ENCODE measurements at places on chromosomes 16 and 17.

- no peak for DNase-seq
These were observed 43.5 kb downstream of the KNOP1 start for GRCh38 chr16:19674485-19674884.

- no peak for DNase-seq
These were observed 56.5 kb upstream of the ADORA2B start for GRCh38 chr17:15888436-15888835.

DNA sequence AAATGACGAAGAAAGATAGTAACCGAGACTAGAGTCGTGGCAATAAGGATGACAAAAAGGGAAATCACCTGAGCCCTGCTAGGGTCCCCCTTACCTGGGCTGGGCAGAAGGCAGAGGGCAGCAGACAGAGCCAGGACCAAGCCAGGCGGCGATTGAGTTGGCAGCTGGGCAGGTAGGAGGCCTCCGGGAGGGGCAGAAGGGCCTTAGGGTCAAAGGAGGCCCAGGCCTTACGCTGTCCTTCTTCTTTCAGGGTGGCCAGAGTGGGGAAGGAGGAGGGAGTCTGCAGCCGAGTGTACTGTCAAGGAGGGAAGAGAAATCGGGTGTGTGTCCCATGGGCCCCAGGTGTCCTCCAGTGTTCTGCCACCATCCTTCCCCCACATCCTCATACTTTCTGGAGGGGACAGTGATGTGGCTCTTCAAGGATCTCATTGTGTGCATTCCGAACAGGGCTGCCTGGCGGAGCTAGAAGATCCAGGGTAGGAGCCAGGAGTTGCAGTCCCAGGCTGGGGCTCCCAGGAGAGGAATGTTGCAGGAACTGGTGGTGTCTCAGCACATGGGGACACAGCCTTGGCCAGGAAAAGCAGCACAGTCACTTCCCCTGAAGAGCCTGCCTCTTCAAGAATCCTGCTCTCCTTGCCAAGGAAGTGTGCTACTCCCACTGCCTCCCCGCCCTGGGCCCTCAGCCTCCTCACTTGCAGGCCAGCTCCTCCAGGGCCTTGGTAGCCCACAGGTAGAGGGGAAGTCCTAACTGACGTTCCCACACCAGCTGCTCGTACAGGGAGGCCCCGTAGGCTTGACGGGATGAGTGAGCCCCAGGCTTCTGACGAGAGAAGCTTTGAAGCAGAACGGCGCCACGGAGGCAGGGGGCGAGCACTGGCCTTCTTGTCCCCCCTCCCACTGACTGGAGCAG is 13.2 kb downstream of the CTC1 start:
- no peak for DNase-seq

DNA sequence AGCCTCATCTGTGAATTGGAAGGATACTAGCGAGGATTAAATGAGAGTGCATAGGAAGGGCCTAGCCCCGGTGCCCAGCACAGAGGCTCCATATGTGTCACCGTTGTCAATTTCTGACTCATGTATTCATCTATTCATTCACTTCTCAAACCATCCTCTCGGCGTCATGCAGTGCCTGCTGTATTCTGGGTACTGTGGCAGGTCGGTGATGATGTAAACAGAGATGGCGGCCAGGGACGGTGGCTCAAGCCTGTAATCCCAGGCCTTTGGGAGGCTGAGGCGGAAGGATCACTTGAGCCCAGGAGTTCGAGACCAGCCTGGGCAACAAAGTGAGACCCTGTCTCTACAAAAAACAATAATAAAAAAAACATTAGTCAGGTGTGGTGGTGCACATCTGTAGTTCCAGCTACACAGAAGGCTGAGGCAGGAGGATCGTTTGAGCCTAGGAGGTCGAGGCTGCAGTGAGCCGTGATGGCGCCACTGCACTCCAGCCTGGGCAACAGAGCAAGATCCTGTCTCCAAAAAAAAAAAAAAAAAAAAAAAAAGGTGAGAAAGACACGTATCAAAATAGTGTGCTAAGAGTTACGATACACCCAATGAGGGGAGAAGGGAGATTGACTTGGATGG is 4.3 kb upstream of the PPP1R1B start:
- no peak for DNase-seq

DNA sequence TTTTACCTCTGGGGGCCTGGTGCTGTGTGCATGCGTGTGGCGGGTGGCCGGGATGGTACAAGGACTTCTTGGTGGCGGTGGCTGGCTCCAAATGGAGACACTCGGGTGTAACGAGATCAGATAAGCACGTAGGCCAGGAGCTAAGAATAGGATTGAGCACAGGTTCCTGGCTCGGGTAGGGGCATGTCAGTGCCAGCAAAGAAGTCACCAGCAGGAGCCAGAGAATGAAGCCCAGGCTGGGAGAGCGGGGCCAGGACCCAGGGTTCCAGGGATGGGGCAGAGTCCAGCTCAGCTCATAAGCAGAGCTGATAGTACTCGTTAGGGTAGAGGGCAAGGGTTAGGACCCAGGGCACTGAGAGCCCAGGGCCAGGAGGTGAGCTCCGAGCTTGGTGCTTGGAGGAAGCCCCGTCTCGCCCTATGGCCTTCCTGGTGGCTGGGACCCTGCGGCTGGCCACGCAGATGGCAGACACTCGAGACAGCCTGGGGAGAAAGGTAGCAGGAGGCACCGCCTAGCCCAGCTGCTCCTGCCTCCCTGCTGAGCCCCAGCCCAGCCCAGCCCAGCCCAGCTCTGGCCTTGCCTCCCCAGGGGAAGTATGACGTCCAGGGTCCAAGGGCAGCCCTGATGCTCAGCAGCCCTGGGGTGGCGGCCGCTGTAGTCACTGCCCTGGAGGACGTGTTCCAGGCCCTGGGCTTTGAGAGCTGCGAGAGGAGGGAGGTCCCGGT is 8.9 kb downstream of the ZNF213 start:
- no peak for DNase-seq

GRCh38 chr16:491220-491919 is 36.1 kb upstream of the CAPN15 start:
- DNase-seq = no peak

GRCh38 chr16:17331071-17331607 is 139.6 kb downstream of the XYLT1 start:
- DNase-seq = no peak

DNA sequence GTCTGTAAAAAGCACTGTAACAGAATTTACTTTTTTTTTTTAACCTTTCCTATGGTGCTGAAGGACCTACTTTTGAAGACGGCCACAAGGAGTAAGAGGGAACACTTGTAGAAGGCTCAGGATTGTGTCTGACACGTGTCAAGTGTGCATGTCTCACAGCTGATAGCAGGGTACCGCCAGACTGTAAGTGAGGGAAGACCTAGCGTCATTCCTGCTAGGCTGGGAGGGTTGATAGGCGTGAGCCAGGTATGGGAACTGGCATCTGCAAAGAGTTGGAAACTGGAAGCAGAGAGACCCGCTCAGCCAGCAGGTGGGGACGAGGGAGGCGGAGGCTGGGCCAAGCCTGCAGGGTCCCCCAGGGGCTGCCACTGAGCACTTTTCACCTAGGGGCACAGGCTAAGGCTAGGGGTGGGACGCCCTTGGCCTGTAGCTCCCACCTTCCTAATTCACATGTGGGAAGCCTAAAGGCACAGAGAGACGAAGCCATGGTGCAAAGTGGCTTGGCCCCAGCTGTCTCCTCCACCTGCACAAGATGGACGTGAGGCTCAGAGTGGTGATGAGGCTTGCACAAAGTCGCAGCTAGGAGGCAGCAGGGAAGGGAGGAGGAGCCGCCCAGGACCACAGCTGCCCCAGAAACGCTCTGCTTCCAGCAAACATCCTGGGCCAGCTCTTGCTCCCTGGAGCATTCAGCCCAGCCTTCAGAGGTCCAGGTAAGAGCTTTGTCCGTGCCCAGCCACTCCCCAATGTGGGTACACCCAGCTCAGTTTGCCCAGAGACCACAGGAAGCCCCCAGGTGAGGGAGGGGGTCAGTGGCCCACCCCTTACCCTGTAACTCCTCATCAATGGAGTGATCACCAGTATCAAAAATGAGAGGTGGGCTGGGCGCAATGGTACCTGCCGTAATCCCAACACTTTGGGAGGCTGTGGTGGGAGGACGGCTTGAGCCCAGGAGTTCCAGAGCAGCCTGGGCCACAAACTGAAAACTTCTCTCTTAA is 18.9 kb downstream of the VASN start:
- DNase-seq = no peak

- DNase-seq = no peak
These were observed 148.1 kb upstream of the HS3ST3A1 start for GRCh38 chr17:13749891-13750235.

GRCh38 chr17:78933959-78934568 is 8.9 kb upstream of the TIMP2 start:
- DNase-seq = no peak

GRCh38 chr16:69796285-69797118 is 34.4 kb downstream of the WWP2 start:
- DNase-seq = no peak

DNA sequence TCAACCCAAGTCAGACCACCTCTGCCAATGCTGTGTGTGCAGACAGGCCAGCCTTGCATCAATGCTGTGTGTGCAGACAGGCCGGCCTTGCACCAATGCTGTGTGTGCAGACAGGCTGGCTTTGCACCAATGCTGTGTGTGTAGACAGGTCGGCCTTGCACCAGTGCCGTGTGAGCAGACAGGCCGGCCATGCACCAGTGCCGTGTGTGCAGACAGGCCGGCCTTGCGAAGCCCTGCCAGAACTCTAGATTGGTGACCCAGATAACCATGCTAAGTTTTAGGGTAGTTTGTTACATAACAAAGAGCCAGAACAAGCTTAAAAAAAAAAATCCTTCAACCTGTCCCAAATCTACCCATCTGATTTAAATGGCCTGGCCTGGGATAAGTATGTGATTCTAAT is 54.3 kb downstream of the ELAC2 start:
- DNase-seq = no peak

DNA sequence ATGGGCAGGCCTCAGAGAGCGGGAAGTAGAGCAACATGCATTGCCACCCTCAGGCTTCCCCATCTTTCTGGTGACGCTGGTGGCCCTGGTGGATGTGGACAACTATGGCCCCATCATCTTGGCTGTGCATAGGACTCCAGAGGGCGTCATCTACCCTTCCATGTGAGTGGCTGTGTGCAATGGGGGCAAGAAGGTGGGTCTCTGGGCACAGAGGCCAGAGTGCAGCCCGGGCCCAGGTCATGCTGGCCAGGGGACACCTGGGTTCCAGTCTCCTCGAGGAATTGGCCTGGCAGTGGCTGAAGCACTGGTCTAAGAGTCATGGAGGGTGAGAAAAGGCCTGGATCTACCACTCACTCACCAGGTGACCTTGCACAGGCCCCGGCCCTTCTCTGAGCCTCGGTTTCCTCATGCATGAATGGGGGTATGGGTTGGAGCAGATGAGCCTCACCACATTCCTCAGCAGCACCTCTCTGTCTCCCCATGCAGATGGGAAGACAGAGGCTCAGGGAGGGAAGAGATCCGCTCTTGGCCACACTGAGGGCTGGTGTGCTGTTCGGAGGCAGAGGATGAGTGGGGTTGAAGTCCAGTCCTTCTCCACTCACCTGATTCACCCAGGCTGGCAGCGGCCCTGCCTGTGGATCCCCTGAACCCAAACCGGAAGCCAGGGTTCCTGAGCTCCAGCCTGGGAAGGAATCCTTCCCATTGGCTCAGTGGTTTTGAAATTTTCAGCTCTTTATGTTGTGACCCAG is 7.2 kb upstream of the ADGRG3 start:
- no peak for DNase-seq

DNA sequence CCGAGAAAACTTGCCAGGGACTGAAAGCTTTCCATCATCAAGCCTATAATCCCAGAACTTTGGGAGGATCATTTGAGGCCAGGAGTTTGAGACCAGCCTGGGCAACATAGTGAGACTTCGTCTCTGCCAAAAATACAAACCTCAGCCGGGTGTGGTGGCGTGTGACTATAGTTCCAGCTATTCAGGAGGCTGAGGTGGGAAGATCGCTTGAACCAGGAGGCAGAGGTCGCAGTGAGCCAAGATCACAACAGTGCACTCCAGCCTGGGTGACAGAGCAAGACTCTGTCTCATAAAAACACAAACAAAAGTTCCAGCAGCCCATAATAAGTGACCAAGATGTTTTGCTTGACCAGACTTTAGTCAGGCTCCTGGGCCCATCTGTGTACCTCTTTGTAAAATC is 1.9 kb downstream of the MEAK7 start:
- no peak for DNase-seq

GRCh38 chr17:57463103-57463885 is 207.0 kb downstream of the MSI2 start:
- no peak for DNase-seq

- no peak for DNase-seq
These were observed 1.6 kb downstream of the AMFR start for GRCh38 chr16:56423584-56424403.

- DNase-seq = no peak
These were observed 149.0 kb downstream of the CCDC182 start for GRCh38 chr17:57595947-57596695.

GRCh38 chr17:72984145-72984925 is 108.2 kb downstream of the SLC39A11 start:
- DNase-seq = no peak

DNA sequence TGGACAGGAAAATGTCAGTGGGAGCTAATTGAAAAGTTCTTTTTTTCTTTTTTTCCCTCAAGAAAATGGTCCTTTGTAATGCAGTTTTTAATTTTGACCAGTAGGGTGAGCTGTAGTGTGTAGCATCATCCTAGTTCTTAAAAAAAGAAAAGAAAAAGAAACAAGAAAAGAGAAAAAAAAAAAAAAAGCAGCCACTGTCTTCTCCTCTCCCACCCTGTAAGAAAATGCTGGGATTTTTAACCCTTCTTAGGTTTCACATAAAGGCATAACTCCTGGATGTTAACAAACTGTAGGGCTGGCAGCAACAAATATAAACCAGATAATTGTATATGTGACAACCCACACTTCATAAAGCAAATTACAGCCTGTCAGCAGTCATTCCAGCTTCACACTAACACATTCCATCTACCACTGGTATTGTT is 78.1 kb downstream of the SKAP1 start:
- DNase-seq = no peak

DNA sequence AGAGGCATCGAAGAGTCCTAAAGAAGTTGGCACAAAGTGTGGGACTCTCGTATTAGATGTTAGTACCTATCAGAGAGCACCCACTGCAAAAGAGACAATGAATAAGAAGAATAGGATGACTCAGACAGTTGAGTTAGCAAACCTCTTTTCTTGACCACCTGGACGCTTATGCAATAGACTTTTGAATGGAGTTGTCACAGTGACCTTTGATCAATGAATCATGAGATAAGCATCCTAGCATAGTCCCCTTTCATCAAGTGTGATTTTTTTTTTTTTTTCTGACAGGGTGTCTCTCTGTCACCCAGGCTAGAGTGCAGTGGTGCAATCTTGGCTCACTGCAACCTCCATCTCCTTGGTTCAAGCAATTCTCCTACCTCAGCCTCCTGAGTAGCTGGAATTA is 1417.9 kb upstream of the GOT2 start:
- DNase-seq = no peak

GRCh38 chr16:74740795-74741304 is 33.8 kb downstream of the FA2H start:
- DNase-seq = no peak
